ENCODE measurements at places on chromosomes 4 and X.

DNA sequence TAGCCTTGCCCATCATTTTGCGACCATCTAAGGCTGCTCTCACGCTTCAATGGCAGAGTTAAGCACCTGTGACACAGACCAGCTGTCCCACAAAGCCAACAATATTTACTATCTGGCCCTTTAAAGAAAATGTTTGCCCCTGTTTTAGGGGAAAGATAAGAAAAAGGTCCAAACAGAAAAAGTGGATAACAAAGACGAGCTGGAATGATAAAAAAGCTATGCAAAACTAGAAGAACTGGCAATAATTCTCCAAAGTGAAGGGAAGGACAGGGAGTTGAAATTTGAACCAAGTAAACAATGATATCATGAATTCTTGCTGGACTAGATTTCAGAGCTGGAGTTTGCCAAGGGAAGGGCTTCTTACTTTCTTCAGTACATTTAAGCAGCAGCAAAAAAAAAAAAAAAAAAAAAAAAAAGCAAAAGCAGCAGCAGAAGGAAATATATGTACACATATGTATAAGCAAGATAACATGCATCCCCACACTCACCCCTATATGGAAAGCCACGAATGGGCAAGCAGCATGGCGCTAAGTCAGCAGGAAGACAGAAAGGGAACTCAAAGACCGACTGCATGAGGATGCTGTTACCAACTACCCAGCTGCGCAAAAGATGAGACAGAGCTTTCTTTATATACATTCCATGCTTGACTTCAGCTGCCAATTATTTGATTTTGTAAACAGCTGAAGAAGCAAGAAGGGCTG is 12.5 kb downstream of the TRAPPC2 start:
- DNase-seq = no peak

DNA sequence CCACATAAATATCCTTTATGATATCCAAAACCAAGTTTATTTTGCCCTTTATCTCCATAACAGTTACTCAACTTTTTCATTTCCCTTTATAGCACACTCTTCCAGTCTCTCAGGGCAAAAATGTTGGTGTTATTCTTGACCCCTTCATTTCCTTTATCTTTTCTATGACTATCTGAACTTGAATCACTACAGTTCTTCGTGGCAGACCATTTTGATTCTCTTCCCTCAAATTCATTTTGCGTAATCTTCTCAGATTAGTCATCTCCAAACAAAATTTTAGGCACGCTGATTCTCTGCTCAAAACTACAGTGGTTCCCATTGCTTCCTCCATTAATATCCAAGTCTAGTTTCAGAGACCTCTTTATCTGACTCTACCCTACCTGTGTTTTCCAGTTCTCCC is 26.1 kb downstream of the RUFY3 start:
- no peak for DNase-seq

DNA sequence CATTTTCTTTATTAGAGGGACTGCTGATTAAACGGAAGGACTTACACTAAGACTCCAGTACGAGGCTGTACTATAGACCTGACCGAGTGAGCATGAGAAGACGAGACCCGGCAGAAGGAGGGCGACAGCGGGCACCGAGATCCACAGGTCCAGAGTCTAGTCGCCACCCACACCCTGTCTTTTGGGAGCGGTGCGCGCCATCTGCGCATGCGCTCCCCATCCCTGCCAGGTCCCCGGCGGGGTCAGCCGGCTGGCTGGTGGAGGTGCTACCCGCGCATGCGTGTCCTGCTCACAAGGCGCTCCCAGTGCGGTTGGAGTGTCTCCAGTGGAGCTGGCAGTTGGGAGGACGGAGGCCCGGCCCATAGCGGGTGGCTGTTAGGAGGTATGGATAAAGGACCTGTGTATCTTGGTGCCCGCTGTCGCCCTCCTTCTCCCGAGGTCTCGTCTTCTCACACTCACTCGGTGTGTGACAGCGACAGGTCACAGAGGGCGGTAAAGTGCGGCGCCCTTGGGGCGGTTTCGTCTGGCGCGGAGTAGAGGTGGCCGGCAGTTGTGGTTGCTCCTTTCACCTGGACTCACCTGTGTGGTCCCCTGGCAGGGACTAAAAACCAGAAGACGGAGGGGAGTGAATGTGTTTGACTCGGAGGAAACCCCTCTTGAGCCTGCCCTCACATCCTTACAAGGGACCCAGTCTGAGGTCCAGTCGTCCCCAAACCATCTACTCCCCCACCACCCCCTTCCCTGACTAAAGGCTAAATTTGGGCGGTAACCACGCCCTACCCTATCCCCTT is 7.6 kb upstream of the HSD17B10 start:
- peak; percentile 82 for DNase-seq

GRCh38 chr4:7777871-7778509 is 161.7 kb downstream of the AFAP1 start:
- no peak for DNase-seq

DNA sequence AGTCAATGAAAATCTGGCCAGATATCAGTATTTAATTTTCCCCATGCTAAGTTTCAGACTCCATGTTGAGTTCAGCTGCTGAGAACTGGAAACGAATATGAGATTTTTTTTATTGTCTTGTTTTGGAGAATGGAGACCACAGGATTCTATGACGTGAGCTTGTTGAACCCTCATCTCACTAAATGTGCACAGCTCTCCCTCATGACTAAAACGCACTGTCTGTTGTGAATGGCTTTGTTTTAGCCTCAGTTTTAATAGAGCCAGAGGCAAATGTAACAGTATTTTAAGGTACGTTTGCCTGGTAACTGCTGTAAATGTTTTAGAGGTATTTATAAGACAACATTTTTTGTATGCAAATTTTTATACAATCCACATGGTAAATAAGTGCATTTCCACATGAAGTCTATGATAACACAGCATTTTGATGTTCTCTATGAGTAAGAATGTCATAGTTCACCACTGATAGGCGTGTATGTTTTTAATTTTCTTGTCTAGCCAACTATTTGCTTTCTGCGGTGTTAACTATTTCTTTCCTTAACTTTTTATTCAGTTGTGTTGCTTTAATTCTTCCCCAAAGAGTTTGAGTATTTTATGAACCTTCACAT is 1159.3 kb upstream of the TENM3 start:
- no peak for DNase-seq
